Forelimb muscle (tissue), 1 donor: ENCODE measurements at places on chromosomes 7 and 10.

DNA sequence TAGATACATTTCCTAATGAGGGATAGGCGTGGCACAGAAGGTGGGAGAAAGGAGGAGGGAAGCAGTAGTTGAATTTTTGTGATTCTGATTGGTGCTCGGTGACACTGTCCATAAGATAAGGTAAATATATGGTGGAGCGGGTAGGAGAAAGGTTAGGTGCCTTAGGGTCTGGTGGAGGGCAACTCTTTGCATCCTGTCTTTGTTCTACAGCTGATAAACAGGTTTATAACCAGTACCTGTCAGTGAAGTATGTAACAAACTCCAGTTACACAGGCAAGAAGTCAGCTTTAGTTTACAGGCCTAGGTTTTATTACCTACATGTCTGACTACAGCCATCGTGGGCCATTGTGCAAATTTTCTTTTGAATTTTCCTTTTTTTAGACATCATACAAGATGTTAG lies 10.9 kb upstream of the FAM180A start:
- DNase-seq, result no peak

DNA sequence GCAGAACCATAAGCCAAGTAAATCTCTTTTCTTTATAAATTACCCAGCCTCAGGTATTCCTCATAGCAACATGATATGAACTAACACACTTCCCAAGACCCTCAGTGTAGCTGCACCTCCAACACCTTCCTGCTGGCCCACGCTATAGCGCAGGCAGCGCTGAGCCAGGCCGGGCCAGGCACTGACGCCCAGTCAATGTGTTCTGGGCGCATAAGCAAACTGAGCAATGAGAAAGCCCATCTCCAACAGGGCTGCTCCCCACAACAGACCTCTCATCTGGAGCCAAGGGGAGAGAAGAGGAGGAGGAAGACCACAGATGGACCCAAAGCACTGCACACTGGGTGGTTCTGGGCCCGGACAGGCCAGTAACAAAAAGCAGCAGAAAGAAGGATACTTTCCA lies 40.8 kb downstream of the FAM53B start:
- DNase-seq, result no peak

DNA sequence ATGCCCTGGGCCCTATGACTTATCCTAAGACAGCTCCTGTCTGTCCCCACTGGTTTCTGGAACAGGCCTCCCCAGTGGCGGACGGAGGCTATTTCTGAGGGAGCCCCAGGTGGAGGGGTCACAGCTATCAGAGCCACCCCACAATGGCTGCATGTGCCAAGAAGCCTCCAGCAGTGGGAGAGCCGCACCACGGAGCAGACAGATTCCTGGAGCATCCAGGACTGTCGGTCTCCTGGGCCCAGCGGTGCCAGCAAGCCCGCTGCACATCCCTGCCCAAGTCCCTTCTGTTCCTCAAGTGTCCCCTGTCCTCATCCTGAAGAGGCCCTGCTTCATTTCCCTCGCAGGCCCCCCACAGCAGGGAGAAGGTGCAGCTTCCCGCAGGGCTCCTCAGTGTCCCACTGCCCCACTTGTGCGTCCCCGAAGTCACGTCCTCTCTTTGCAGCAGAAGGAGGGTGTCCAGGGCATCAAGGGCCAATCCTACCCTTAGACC lies 193.0 kb upstream of the SHH start:
- no peak for DNase-seq

GRCh38 chr10:69800665-69801064 lies 1.0 kb upstream of the COL13A1 start:
- no peak for DNase-seq

DNA sequence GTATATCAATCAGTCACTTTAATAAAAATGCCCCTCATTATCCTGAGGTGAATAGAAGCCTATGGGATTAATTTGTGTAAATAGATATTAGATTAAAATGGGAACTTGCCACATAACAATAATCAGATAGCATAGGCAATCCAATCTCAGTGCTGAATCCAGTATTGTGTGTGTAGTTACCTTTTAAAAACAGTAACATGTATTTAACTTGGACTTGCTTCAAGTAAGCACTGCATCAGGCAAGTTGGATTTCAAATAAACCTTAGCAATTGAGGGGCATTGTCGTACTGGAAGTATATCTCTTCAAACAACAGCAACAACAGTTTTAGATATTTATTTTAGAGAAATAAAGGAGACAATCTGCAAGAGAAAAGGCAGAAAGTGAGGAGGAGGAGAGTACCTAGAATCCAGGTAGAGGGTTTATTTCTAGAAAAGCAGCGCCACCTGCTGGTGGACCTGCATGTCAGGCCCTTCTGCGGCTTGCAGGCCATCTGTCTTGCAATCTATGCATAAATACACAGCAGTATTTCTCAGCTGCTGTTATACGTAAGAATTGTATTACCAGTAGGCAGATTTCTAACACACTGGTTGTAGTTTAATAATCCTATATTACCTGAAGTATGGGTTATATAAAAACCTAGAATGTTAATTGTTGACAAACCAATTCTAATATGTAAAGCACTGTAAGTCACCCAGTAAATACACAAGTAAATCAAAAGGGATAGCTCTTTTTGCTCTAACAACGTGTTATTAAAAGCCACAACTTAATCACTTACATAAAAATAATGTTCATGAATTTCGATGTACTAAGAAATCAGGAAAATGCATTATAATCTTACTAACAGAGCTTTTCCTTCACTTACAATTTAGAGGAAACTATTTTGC lies 652.8 kb downstream of the KCNMA1 start:
- DNase-seq, result no peak

DNA sequence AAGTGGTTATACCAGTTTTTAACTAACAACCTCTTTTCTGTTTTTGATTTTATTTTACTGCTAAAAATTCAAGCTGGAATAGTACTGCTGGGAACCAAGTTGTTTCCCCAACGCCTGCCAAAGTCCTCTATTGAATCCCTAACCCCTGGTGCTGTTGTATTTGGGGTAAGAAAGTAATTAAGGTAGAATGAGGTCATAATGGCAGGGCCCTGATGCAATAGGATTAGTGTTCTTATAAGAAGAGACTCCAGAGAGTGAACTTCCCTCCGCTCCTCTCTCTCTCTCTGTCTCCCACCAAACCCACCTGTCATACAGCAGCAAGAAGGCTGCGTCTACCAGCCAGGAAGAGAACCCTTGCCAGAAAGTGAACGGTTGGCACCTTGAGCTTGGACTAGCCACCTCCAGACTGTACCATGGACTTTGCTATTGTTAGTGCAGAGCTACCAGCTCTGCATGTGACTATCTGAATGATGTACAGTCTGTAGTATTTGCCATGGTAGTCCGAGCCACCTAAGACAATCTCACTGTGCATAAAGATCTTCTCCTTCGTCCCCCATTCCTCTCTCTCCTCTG lies 86.5 kb upstream of the KLF6 start:
- DNase-seq, result no peak

GRCh38 chr7:91228927-91229558 lies 35.2 kb upstream of the FZD1 start:
- no peak for DNase-seq

- DNase-seq, result no peak
These were observed 11.8 kb downstream of the UROS start for GRCh38 chr10:125811251-125811650.

- no peak for DNase-seq
These were observed 43.5 kb downstream of the ANKIB1 start for GRCh38 chr7:92289321-92289720.

DNA sequence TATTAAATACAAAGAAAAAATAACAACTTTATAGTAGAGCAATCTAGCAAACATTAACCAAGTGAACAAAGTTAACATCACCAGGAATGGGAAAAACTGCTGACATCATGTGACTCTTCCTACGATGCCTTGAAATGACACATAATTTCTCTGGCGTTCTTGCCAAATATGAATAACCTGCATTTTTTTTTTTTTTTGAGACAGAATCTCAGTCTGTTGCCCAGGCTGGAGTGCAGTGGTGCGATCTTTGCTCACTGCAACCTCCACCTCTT lies 126.5 kb upstream of the VKORC1L1 start:
- DNase-seq, result no peak

DNA sequence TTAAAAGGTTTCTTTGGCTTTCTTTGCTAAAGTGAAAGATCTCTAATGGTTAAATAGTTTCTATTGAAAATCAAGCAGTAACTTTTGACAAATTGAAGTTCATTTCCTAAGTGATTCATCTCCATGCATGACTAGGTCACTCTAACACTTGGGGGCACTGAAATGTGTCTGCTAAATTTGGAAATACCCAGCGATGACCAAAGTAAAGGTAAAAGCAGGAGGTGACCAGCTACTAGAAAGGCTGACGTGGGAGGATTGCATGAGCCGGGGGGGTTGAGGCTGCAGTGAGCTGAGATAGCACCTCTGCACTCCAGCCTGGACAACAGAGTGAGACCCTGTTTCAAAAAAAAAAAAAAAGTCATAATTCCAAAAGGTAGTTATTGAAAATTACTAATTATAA lies 111.8 kb upstream of the GPR141 start:
- no peak for DNase-seq

DNA sequence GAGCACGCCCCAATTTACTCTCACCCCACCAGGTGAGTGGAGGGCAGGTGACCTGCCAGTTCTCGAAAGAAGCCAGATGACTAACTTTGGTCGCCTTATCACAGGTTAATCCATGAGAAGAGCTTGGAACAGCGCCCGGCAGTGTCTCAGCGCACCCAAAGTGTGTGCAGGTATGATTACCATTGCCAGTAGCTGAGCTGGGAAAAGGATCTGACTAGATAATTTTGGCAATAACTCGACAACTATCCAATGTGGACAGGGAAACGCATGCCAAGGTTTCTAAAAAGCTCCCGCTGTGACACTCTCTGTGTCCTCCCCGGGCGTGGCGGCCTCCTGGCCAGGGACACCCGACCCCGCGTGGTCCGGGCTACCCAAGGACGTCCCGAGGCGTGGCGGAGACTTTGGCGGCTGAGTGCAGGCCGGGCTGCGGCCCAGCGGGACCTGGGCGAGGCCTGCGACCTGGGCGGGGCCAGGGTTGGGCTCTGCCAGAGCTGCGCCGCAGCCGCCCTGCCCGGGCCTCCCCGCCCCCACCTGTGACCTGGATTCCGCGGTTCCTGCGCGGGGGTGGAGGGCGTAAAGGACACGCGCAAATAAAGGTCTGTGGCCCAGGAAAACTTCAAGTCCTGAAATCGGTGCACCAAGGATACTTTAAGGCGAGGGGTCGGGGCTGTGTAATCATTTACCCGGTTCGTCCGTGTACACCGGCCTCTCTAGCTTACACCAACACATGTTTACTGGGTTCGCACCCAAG lies 13.7 kb upstream of the WAPL start:
- no peak for DNase-seq

GRCh38 chr7:43700059-43700501 lies 29.2 kb downstream of the COA1 start:
- DNase-seq, result peak; percentile 25

- no peak for DNase-seq
These were observed 701.4 kb downstream of the SUGCT start for GRCh38 chr7:40836218-40836617.

DNA sequence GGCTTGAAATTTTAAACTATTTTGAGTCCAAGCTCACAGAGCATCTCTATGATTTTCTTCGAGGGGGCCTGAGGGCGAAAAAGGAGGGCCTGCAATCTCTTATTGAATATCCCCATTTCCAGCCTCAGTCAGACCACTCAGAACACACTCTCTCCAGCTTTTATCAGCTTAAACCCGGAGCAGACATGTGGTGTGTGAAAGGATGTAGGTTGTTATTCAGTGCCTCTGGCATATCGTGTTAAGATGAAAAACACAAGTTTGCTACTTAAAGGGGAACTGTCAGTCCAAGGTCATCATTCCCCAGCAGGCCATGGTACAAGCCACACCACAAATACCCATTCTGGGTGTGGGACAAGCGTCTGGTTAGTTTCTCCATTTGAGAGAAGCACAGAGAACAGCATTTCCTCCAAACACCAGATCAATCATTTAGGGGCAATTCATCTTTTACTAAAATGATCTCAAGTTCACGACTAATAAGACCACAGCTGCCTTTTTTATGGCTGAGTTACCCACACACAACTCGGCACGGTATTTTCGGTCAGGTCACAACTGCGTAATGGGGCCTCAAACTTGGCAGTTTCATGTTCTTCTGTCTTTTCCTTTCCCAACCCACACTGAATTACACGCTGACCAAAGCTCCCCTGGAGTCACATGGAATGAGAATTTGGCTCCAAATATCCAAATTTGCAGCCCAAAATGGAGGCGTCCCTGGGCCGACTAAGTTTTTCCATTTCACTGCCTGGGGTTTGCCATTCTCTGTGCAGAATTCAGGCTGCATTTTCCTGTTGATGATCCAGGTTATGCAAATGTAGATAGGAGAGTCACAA lies 188.4 kb downstream of the SEM1 start:
- peak; percentile 65 for DNase-seq

DNA sequence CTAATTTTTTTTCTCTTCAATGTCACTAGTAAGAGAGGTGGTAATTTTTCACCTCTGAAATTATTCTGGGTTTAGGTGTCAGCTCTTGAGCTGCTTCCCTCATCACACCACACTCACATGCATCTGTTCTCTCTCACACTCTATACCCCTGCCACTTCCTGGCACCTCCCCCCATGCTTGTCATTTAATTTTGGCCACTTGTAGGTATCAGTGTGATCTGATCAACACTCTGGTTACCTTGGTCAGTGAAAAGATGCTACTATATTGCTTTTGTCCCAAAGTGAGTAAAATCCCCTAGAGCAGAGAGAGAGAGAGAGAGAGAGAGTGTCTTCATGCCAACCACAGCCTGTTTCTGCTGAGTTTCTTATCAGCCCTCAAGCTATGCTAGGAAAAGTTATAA lies 42.5 kb downstream of the STK17A start:
- DNase-seq, result no peak

GRCh38 chr7:29469976-29470557 lies 93.6 kb upstream of the PRR15 start:
- DNase-seq, result no peak

GRCh38 chr7:101942603-101943210 lies 125.3 kb downstream of the CUX1 start:
- no peak for DNase-seq

GRCh38 chr10:131314148-131314547 lies 2.6 kb upstream of the TCERG1L start:
- DNase-seq, result no peak

- no peak for DNase-seq
These were observed 141.1 kb downstream of the CCSER2 start for GRCh38 chr10:84469470-84469869.

GRCh38 chr7:81487516-81487915 lies 282.3 kb downstream of the HGF start:
- no peak for DNase-seq

- DNase-seq, result no peak
These were observed 3.0 kb downstream of the IRF5 start for GRCh38 chr7:128940494-128941322.

DNA sequence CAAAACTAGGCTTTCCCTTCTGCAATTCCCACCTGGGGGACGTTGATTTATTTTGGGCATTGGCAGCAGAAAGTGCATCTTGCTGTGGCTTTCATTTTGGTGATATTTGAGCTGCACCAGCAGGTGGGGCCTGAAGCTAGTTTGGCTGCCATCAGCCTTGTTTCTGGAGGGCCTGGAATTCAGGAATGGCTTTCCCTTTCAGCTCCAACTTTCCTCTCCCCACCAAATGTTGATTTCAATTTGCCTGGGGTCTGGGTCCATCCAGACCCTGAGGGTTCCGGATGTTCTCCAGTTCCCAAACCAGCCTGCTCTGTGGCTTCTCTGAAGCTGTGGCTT lies 640.4 kb downstream of the TYW1 start:
- no peak for DNase-seq

- no peak for DNase-seq
These were observed 6.1 kb upstream of the SCRN1 start for GRCh38 chr7:29995652-29996051.

- no peak for DNase-seq
These were observed 155.7 kb downstream of the PRKAG2 start for GRCh38 chr7:151721236-151721635.

- no peak for DNase-seq
These were observed 9.3 kb upstream of the UNCX start for GRCh38 chr7:1223196-1223981.

GRCh38 chr7:95304990-95305389 lies 19.3 kb downstream of the PON1 start:
- DNase-seq, result no peak
